ENCODE measurements at places on chromosomes 7 and 10.
A peak's percentile ranks its signal among the peaks of the same experiment; 100 is the strongest.

GRCh38 chr7:111006040-111006439, 84.9 kb upstream of the LRRN3 start:
- DNase-seq: no peak

GRCh38 chr10:76150876-76151288, 719.5 kb downstream of the LRMDA start:
- no peak for DNase-seq

DNA sequence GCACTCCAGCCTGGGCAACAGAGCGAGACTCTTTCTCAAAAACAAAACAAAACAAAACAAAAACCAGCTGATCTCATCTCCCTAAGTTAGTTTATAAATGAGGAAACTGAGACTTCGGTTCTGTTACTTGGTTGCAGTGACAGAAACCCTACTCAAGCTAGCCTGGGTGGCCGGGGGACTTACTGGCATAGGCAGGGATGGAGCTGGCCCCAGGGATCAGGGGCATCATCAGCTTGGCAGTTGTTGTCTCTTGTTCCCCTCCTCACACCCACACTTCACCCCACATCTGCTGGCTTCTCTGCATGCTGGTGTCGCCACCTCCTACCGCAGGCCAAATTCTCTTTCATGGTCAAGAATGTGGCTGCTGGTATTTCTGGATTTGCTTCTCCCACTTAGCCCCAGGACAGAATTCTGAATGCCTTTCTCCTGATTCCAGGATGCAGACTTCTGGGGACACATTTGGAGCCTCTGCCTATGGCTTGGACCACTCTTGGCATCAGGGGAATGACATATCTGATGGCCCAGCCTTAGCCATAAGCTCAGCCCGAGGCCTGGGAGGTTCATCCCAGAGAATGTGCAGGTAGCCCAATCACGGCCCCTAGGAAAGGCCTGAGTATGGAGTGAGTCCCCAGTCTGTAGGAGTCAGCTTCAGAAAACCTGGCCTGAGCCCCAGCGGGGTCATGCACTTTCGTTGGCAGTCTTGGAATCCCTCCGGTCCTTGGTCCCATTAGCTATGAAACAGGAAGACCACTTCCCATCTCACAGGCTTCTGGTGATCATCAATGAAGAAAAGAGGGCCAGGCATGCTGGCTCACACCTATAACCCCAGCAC, 41.6 kb upstream of the CTBP2 start:
- DNase-seq: no peak

GRCh38 chr7:118872568-118872967, 648.1 kb downstream of the ANKRD7 start:
- DNase-seq: no peak

DNA sequence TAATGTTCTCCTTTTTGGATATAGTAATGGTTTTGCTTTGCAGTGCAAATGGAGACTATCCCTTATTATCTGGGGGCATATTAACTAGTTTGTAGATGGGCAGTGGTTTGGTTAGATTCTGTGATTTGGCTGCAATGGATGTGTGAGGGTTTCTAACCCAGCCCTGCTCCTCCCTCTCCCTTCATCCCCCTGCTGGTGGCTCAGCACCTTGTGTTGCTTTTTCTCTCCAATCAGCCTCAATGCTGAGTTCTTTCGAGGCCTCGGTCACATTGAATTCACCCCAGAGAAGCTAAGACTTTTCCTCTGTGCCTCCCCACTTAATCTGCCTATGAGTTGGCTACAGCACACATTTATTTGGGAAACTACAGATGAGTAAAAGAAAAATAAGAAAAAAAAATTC, 120.0 kb downstream of the MALRD1 start:
- DNase-seq: no peak

GRCh38 chr10:122044045-122044661, 55.2 kb downstream of the TACC2 start:
- no peak for DNase-seq

DNA sequence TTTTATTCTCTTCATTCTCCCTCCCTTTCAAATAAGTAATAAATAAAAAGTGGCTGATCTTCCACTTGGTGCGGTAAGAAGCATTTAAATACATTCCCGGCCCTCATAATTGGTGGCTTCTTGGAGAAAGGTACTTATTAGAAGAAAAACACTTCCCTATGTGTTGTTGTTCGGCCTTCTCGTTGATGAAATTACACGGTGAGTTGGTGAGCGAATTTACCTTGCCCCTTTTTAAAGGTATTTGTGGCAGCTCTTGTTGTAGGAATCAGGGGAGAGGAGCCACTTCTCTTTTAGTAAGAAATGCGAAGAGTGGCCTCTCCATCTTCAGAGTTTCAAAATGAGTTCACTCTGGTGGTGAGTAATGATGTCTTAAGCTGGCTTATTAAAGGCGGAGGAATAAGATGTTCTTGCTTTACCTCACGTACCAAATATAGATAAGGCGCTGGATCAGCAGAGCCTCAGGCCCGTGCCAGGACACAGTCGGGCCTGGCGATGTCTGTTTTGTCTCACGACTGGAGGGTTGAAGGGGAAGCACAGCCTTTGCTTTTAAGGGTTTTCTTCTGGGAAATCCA, 135.9 kb downstream of the CUX1 start:
- DNase-seq: no peak

DNA sequence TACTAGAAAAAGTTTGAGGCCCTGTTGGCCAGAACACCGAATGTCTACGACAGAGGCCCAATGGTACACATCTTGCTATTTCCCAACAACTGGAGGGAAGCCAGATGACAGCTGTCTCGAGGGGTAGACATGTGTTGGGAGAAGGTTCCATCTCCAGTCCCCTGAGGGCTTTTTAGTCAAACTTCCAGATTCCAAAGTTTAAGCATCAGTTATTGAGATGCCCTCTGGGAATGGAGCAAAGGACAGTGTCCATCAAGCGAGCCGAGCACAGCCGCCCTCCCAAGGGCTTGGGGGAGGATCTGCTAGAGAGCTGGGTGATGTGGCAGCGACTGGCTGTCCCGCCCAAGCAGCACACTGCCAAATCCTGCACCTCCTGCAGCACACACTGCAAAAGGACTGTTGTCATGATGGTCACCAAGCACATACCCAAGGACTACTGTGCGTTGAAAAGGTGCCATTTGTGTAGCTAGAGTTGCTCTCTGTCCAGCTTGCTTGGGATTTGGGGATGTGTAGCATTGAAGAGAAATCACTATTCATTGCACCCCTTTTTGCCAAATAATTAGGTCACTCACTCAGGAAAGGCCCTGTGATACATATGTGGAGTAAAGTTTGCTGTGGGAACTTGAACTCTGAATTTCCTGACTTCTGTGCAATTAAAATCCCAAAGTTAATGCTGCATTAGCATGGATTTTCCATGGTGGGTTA, 164.6 kb downstream of the TRIL start:
- peak; percentile 34 for DNase-seq

- DNase-seq: no peak
These were observed 50.5 kb downstream of the CPVL start for GRCh38 chr7:29095631-29096445.

DNA sequence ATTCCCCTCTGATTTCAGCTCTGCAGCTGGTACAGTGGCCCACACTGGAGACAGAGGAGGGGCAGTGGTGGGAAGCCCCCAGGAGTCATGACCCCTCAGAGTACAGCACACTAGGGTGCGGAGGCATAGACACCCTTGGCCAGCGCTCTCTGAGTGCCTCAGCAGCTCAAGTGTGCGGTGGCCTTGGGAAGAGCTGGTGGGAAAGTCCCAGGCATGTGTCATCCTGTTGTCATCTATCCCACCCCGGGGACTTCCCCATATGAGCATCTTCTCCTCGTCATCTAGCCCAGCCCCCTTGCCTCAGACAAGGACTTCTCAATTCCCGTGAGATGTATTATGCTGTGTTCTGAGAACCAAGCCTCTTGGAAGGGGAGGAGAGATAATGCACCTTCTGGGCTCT, 15.6 kb upstream of the PPIF start:
- DNase-seq: no peak

DNA sequence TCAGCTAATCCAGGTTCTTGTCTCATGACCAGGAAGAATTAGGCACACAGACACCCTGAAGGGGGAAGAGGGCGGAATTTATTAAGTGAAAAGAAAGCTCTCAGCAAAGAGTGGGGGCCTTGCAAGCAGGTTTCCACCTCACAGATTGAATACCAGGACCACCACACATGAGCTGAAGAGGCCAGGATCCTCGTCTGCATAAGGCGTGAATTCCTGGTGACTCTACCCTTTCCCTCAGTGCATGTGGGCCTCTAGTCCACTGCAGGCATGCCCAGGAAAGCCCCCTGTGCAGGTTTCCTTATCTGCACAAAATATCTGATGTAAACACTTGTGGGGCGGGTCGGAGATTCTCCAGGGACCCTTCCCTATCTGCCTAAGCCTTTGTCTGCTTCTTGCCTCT, 782.1 kb upstream of the LRRN3 start:
- no peak for DNase-seq

DNA sequence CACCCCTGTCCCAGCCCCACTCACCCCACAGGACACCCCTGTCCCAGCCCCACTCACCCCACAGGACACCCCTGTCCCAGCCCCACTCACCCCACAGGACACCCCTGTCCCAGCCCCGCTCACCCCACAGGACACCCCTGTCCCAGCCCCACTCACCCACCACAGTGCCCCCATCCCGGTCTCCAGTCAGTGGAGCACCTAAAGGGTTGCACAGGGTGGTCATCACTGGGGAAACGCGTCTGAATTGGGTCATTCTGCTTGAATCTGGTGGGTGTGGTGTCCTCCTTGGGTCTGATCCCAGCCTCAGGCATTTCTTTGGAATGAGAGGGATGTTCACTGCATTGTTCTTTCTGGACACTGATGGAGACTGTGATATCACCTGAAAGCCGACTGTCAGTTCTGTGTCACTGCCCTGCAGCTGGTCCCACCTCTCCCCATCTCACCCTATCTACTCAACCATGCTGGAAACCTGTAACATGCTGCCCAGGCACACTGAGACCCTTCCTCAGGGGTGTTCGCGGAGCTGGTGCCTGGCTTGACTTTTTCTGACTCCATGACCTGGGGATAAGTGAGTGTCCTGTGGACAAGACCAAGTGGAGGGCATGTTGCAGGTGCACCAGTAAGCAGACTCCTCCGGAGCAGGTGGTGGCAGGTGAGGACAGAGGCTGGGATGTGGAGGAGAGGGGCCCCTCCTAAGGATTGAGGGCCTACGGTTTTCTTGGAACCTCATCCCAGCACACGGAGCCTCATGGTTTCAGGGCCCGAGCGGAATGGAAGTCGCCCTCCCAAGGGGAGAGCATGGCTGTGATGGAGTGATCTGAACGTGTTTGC, 262.5 kb upstream of the PPP2R2D start:
- DNase-seq: no peak

- DNase-seq: peak; percentile 48
These were observed 509.5 kb downstream of the PLXNA4 start for GRCh38 chr7:132066761-132067171.

DNA sequence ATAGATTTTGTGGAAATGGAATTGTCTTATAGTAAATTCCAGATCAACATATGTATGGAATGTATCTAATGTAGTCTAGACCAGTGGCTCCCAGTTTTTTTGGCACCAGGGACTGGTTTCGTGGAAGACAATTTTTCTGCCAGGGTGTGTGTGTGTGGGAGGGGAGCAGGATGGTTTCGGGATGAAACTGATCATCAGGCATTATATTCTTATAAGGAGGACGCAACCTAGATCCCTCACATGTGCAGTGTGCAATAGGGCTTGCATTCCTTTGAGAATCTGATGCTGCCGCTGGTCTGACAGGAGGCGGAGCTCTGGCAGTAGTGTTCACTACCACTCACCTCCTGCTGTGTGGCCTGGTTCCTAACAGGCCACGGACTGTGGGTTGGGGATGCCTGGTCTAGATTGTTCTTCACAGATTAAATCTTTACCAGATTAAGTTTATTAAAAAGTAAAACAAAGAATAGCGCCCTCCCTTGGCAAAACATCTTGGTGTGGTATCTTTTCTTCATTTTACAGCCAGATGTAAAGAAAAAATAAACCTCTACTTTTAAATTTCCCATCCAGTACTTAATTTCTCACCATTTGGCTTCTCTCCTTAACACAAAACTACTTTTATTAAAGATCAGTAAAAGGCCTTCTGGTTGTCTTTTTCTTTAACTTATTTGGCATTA, 48.4 kb downstream of the SEPTIN7 start:
- DNase-seq: no peak

- no peak for DNase-seq
These were observed 352.8 kb upstream of the VSTM2A start for GRCh38 chr7:54189330-54189729.

- no peak for DNase-seq
These were observed 5.2 kb downstream of the OPTN start for GRCh38 chr10:13105184-13105583.

DNA sequence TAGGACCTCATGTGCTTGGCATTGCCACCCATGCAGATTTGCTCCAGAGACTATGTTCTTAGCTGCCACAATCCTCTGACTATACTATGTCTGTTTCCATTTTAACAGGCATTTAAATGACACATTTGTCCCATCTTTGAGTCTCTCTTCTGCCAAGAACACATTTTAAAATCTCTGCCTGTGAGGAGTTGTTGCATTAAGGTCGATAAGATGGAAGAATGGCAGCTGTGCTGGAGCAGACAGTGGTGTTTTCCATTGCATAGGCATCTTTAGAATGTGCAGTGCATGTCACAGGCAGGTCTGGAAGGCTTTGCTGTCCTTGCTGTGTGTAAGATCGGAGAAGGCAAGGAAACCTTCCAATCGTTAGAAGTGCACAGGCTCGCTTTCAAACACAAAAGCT, 70.9 kb upstream of the CELF2 start:
- no peak for DNase-seq

DNA sequence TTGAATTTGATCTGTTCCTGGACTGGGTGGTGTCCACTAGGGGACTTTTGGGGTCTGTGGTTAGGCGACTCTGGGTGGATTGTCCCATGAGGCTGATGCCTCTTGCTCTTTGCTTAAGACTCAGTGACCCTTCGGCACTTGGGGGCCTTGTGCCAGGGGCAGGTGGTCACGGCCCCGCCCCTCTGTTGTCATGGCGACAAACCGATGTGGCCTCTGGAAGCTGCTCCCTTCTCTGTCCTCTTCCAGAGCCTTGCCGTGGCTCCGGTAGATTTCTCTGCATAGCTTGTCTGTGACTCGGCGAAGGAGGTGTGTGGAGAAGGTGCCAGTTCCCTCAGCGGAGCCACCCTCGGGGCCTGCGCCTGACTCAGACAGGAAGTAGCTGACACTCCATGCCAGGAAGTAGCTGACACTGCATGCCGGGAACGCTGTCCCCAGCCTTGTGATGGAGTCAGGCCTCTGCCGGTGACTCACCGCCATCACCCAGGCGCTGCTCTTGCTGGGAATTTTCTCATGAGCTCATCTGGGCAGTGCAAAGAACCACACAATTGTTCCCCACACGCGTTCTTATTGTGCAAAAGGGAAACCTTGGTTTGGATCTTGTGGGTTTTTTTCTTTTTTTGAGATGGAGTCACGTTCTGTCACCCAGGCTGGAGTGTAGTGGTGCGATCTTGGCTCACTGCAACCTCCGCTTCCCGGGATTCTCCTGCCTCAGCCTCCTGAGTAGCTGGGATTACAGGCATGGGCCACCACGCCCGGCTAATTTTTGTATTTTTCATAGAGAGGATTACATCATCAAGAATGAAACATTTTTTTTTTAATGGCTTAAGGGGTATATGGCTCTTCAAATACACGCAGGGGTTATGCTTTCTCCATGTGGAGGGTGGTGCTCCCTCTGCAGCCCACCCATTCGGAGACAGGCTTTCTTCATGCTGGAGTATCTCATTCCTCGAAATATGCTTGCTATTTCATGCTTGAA, 72.6 kb downstream of the PFKFB3 start:
- no peak for DNase-seq

GRCh38 chr7:101857358-101857811, 40.0 kb downstream of the CUX1 start:
- DNase-seq: no peak

Measured in NCI-H1694 (cell line).